CD4-positive, alpha-beta T cell (primary cell): ENCODE measurements at places on chromosomes 3 and 15. TPM values are rescaled to one million over a fixed set of nuclear protein-coding genes. Genes with fewer than 3 reads are reported as not detected.

DNA sequence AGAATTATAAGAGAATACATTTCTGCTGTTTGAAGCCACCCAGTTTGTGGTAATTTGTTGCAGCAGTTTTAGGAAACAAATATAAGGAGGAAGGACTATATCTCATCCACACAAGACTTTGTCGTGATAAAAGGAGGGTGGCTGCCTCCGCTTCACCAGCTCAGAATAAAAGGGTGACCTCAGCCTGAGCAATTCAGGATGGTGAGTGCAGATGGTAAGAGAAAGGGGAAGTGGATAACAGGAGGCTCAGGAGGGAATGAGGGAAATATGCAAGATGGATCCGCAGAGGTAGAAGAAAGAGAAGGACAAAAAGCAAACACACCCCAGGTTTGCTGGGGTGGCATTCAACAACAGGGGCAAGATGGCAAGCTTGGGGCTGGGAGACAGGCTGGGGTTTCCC, 108.1 kb upstream of the TNFAIP8L3 start:
- DNase-seq: no peak
- no peaks in the 10 kb centered on the region for H3K36me3 ChIP-seq
- H3K4me1 ChIP-seq: no peaks in the 10 kb centered on the region
- no peak overlapping the region for H3K27ac ChIP-seq
- no peak overlapping the region for H3K4me3 ChIP-seq
- peaks cover 3% of the 10 kb centered on the region for H3K27me3 ChIP-seq

DNA sequence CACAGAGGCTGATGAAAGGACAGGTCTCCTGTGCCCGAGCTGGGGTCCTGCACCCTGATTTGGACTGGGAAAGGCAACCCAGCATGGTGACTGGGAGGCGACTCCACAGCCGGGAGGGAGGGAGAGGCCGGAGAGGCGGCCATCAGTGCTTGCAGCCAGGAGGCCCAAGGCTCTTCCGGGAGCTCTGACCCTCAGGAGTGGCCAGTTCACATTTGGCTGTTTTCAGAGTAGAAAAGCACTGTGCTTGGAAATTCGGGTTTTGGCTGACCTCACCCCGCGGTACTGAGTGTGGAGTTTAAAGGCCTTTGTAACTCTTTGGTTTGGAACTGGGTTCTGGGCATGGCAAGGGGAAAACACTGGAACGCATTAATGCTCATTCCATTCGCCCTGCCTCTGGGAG, 31.9 kb downstream of the SMAD6 start:
- H3K27me3 ChIP-seq: no peaks in the 10 kb centered on the region
- no peak overlapping the region for H3K4me3 ChIP-seq
- H3K4me1 ChIP-seq: no peaks in the 10 kb centered on the region
- DNase-seq: no peak
- H3K27ac ChIP-seq: no peak overlapping the region
- no peaks in the 10 kb centered on the region for H3K36me3 ChIP-seq

- no peak overlapping the region for H3K4me3 ChIP-seq
- no peaks in the 10 kb centered on the region for H3K4me1 ChIP-seq
- no peaks in the 10 kb centered on the region for H3K36me3 ChIP-seq
- H3K27me3 ChIP-seq: no peaks in the 10 kb centered on the region
Measured at GRCh38 chr15:91696981-91697380, 156.5 kb upstream of the SLCO3A1 start.

DNA sequence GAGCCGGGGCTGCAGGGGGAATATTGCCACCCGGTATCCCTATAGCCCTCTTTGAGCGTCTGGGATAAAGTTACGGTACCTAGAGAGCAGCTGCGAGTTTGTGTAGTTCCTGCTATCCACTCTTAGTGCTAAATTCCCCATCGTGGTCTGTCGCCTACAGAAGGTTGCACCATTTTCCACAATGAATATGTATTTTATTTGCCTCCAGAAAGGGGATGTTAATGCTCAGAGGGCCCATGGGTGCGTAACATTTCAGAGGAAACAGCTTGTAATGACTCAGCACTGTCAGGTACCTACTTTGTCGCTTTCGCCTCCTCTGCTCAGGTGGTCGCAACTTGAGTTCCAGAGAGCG, 1.1 kb downstream of the SLCO3A1 start:
- H3K27ac ChIP-seq: peak overlapping the region; percentile 6
- H3K4me3 ChIP-seq: peak overlapping the region; percentile 67
- no peaks in the 10 kb centered on the region for H3K27me3 ChIP-seq

DNA sequence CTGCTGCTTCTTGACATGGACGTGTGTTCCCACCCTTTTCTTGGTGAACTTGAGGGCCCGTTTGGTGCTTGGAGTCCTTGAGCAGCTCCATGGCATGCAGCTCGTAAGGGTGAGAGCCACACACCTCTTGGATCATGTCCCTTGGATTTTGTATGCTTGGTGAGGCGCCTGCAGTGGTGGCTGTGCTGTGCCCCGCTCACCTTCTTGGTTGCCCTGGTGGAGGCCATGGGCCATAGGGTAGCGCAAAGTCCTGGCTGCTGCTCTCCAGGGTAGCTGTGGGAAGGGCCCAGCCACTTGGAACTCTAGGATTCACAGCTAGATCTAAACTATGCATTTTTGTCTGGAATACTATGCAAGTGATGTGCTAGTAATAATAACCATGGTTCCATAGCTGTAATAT, 26.7 kb upstream of the DPPA4 start:
- H3K27me3 ChIP-seq: no peaks in the 10 kb centered on the region
- DNase-seq: no peak
- H3K4me1 ChIP-seq: no peaks in the 10 kb centered on the region
- H3K4me3 ChIP-seq: no peak overlapping the region
- H3K27ac ChIP-seq: no peak overlapping the region
- H3K36me3 ChIP-seq: no peaks in the 10 kb centered on the region

DNA sequence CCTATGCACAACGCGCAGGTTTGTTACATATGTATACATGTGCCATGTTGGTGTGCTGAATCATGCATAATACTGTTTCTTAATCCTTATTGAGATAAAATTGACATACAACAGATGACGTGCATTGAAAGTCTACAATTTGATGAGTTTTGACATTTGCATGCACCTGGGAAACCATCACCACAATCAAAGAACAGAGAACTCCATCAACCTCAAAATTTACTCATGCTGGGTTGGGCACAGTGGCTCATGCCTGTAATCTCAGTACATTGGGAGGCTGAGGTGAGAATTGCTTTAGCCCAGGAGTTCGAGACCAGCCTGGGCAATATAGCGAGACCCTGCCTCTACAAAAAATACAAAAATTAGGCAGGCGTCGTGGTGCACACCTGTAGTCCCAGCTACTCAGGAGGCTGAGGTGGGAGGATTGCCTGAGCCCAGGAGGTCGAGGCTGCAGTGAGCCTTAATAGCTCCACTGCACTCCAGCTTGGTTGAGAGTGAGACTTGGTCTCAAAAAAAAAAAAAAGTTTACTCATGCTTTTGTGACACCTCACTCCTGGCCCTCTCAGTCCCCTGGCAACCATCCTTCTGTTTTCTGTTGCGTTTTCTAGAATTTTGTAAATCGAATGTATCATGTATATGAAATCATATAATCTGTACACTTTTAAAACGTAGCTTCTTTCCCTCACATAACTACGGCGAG, 56.6 kb downstream of the BHLHE40 start:
- H3K36me3 ChIP-seq: no peaks in the 10 kb centered on the region
- no peaks in the 10 kb centered on the region for H3K4me1 ChIP-seq
- H3K27me3 ChIP-seq: no peaks in the 10 kb centered on the region
- H3K27ac ChIP-seq: no peak overlapping the region

- no peak for DNase-seq
- no peaks in the 10 kb centered on the region for H3K27me3 ChIP-seq
- peaks cover 14% of the 10 kb centered on the region for H3K36me3 ChIP-seq
- peaks cover 5% of the 10 kb centered on the region for H3K4me1 ChIP-seq
- H3K4me3 ChIP-seq: no peak overlapping the region
Measured at GRCh38 chr3:16254916-16255315, 9.8 kb downstream of the DPH3 start.

GRCh38 chr3:13647298-13648059, 98.6 kb downstream of the FBLN2 start:
- no peak overlapping the region for H3K4me3 ChIP-seq
- no peaks in the 10 kb centered on the region for H3K36me3 ChIP-seq
- H3K4me1 ChIP-seq: peaks cover 37% of the 10 kb centered on the region
- H3K27ac ChIP-seq: no peak overlapping the region

DNA sequence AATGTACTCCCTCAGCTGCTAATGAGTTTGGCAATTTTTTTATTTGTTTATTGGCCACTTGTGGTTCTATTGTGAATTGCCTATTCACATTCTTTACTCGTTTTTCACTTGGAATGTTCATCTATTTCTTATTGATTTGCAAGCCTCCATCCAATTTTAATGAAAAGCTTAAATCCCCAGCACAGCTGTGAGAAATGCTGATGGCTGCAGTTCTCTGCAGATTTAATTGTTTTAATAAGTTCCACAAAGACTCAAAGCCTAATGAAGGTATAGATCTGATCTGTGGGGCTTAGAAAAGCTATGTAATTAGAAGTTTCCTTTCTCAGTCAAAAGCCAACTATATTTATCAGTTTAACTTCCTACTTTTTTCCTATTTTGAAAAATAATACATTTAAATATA, 41.5 kb downstream of the LYZL4 start:
- peaks cover 7% of the 10 kb centered on the region for H3K4me1 ChIP-seq
- H3K36me3 ChIP-seq: no peaks in the 10 kb centered on the region
- no peak for DNase-seq

GRCh38 chr15:83830381-83830780, 176.5 kb downstream of the ADAMTSL3 start:
- H3K27ac ChIP-seq: no peak overlapping the region
- H3K27me3 ChIP-seq: no peaks in the 10 kb centered on the region
- H3K4me1 ChIP-seq: no peaks in the 10 kb centered on the region

- H3K27ac ChIP-seq: no peak overlapping the region
- DNase-seq: no peak
- H3K36me3 ChIP-seq: no peaks in the 10 kb centered on the region
- H3K4me3 ChIP-seq: no peak overlapping the region
- no peaks in the 10 kb centered on the region for H3K4me1 ChIP-seq
Measured at GRCh38 chr3:107612664-107613084, 89.9 kb downstream of the BBX start.

- no peak overlapping the region for H3K27ac ChIP-seq
- no peak for DNase-seq
- H3K4me1 ChIP-seq: no peaks in the 10 kb centered on the region
- H3K4me3 ChIP-seq: no peak overlapping the region
- no peaks in the 10 kb centered on the region for H3K27me3 ChIP-seq
Measured at GRCh38 chr3:108202080-108202479, 20.1 kb downstream of the IFT57 start.

- H3K4me3 ChIP-seq: no peak overlapping the region
- H3K27me3 ChIP-seq: no peaks in the 10 kb centered on the region
- H3K36me3 ChIP-seq: no peaks in the 10 kb centered on the region
- H3K27ac ChIP-seq: no peak overlapping the region
- H3K4me1 ChIP-seq: no peaks in the 10 kb centered on the region
Measured at GRCh38 chr15:60972301-60972700, 256.8 kb downstream of the RORA start.

- no peaks in the 10 kb centered on the region for H3K36me3 ChIP-seq
- H3K4me3 ChIP-seq: no peak overlapping the region
- no peak overlapping the region for H3K27ac ChIP-seq
- no peaks in the 10 kb centered on the region for H3K4me1 ChIP-seq
- no peaks in the 10 kb centered on the region for H3K27me3 ChIP-seq
Measured at GRCh38 chr15:95715906-95716656, 614.4 kb upstream of the NR2F2 start.

GRCh38 chr15:37618353-37618752, 316.1 kb upstream of the TMCO5A start:
- H3K27me3 ChIP-seq: no peaks in the 10 kb centered on the region
- no peaks in the 10 kb centered on the region for H3K4me1 ChIP-seq
- H3K4me3 ChIP-seq: no peak overlapping the region

DNA sequence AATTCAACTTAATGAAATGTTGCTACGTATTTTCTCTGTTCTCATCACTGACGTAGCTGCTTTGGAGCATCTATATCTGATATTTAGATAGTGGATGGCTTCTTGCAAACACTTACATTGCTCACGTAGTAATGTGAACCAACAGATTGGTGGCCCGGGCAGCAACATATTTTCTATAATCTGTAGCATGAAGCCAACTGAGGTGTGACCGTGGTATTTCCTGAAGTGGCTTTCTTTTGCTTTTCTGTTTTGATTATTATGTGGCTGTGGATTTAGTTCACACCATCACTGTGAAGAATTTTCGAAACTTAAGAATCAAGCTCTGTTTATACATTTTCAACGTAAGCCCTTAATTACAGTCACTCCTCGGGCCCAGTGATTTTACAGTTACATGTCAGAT, 288.5 kb downstream of the LPP start:
- no peaks in the 10 kb centered on the region for H3K36me3 ChIP-seq
- no peak overlapping the region for H3K27ac ChIP-seq
- H3K4me1 ChIP-seq: peaks cover 9% of the 10 kb centered on the region
- H3K27me3 ChIP-seq: no peaks in the 10 kb centered on the region
- no peak for DNase-seq
- no peak overlapping the region for H3K4me3 ChIP-seq

DNA sequence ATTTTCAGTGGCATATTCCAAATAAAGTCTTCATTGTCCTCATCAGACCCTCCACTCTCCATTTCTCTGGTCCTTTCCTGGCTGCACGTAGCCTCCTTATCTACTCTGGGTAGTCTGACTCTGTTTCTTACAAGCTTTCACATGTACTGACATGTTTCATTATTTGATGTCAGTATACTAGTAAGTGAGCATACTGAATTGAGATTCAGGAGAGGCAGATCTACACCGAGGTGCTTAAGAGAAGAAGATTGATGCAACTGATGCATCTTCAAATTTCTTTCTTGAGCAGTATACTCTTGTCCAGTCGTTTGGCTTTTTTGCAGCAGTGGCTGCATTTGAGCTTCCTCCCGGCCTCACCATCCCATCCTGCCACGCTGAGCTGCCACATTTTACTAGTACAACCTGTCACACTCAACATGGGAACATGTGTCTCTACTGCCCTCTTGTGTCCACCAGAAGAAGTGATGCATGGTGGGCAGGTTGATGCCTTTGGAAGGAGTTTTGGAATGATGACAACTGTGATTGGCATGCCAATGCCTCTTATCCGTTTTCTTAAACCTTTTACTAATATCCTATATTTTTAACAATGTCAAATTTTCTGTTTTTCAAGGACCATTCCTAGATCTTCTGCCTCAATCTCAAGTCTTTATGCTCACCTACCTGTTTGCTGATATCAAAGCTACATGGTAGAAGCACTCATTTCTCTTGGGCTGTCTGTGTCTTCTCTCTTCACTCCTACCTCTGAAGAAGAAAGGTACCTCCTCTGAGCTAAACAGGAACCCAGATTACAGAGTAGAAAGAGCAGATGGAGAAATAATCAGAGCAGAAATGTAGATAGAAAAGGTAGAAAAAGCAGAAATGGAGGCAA, 38.7 kb downstream of the GUCA1C start:
- H3K27ac ChIP-seq: no peak overlapping the region
- H3K27me3 ChIP-seq: no peaks in the 10 kb centered on the region
- no peaks in the 10 kb centered on the region for H3K36me3 ChIP-seq
- DNase-seq: peak; percentile 47
- H3K4me3 ChIP-seq: no peak overlapping the region
- peaks cover 6% of the 10 kb centered on the region for H3K4me1 ChIP-seq

- no peak overlapping the region for H3K27ac ChIP-seq
- no peak for DNase-seq
- H3K4me1 ChIP-seq: no peaks in the 10 kb centered on the region
- H3K36me3 ChIP-seq: no peaks in the 10 kb centered on the region
Measured at GRCh38 chr15:95556225-95556624, 774.3 kb upstream of the NR2F2 start.

Gene CDHR4
- not detected for total RNA-seq

Gene HIGD2B
- 0.28 TPM for total RNA-seq

Gene KBTBD13
- not detected for total RNA-seq

Gene CYP8B1
- not detected for total RNA-seq

Gene HYAL1
- total RNA-seq: not detected

Gene DNASE1L3
- 0.80 TPM for total RNA-seq
